H4 (cell line): ENCODE measurements at places on chromosomes 3 and 15.

DNA sequence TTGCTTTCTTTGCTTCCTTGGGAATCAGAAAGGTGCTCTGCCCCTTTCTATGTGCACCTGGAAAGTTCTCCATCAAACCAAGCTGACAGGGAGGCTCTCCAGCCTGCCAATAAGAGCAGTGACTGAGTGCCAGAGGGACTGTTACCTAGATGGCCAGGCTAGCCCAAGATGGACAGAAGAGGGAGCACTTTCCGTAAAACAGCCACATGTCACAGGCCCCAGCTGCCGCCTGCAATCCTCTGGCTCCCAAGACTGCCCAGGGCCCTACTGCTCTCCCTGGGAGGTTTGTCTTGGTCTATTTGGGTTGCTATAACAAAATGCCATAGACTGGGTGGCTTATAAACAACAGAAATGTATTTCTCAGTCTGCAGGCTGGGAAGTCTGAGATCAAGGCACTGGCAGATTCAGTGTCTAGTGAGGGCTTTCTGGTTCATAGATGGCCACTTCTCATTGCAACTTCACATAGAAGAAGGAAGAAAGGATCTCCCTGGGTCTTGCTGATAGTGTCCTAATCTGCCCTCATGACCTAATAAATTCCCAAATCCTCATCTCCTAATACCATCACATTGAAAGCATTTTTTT lies 72.3 kb downstream of the TAMM41 start:
- DNase-seq: peak; percentile 51

DNA sequence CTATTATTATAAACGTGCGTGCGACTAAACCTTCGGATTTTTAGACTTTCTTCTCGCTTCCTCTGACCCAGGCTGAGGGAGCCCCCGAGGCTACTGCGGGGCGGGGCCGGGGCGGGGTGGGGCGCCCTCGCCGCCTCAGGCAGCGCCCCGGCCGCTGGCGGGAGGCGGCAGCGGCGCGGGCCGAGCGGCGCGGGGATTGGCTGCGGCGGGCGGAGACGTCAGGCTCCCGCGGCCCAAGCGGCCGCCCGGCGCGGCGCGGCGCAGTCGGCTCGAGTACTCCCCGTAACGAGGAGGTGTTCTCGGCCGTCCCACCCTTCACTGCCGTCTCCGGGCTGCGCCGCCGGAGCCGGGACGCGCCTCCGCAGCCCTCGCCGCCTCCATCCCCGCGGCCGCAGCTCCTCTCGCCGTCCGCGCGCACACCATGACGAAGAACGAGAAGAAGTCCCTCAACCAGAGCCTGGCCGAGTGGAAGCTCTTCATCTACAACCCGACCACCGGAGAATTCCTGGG lies at the start of gene ATP1B3:
ATP1B3 (plus strand) TSS at position 263 of the 510 bp plus-strand sequence; CDS start at position 422, 159 bp downstream.
- DNase-seq: peak; percentile 74

- no peak for DNase-seq
Observed at GRCh38 chr3:126684218-126684751, 19.8 kb upstream of the CHCHD6 start.

DNA sequence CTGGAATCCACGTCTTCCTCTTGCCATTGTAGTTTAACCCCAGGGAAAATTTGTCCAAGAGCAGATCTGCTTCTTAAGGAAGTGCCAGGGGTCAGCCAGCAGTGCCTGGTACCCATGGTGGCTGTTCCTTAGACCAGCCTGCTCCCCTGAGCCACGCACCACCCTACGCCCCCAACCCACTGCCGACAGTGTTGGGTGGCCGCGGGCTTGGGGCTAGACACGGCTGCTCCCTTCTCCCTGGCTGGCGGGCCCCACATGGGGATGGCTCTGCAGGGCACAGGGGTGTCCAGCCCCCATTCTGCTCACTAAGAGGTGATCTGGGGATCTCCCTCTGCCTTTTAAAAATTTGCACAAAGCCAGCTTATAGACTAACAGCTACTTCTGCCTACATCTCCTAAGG lies 104.8 kb downstream of the TMEM266 start:
- no peak for DNase-seq

- no peak for DNase-seq
Observed at GRCh38 chr3:130918328-130918727, 24.4 kb downstream of the ATP2C1 start.
